ENCODE measurements at places on chromosomes 1 and 21.

DNA sequence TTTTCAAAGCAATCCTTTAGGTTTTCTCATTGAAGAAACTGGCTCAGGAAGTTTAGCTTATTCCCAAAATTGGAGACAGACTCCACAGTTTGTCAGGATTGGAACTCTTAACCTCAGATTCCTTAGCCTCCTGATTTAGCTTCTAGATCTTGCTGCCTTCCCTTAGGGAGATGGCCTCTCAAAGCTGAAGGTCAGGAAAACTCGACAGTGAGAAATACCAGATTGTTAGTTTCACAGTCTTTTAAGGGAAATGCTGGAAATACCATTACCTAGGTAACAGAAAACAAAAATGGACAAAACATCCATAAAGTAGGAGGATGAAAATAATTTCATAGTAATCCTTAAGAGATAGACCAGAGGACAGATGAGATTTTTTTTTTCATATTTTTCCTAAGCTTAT lies 7.8 kb downstream of the RASAL2 start:
- no peak for DNase-seq

- DNase-seq = peak; percentile 67
Observed at GRCh38 chr1:55250399-55251075, 35.4 kb upstream of the USP24 start.

- no peak for DNase-seq
Observed at GRCh38 chr21:44819283-44820243, 1.7 kb upstream of the SUMO3 start.

GRCh38 chr1:148308832-148309458 lies 156.9 kb upstream of the NBPF11 start:
- DNase-seq = no peak

DNA sequence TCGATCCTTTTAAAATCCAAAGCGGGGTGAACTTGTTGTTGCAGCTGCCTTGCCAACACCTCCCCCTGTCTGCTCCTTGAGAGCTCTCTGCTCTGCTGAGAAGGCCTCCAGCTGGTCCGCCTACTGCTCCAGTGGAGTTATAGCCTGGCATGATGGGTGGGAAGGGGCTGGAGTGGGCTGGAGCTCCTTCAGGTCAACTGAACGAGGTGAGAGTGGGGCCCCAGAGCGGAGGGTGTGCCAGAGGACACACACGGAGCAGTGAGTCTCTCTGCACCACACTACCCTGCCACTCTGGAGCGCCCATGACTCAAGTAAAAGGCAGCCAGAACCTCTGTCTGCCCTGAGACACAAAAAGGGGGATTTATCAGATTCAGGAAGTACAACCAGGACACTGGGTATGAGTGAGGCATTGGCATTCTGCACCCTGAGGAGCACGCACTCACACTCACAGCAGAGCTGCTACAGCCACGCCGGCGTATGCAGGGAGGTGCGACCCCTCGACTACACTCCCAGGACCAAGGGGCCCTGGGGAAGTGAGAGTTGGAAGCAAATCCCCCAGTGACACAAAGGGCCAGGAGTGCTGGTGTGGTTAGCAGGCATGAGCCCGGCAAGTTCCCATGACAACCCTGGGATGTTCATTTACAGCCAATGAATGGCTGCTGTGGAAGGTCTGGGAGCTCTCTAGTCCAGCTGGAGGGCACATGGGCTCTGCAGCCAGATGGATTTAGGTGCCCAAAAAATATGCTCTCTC lies 28.0 kb upstream of the EVA1B start:
- DNase-seq = no peak

DNA sequence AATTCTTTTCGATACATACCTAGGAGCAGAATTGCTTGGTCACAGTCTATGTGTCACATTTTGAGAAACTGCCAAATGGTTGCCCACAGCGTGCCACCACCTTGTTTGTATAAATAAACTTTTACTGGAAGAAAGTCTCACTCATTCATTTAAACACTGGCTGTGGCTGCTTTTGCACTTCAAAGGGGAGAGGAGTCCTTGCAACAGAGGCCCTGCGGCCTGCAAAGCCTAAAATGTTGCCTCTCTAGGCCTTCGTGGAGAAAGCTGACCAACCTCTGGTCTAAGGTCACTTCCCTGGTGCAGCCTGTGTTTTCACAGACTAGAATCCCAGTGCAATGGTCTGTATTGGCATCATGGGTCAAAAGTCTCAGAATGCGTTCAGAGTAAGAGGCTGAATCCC lies 8.3 kb downstream of the RIPK4 start:
- DNase-seq = no peak

- no peak for DNase-seq
Observed at GRCh38 chr1:8667869-8668594, 149.4 kb downstream of the RERE start.

- DNase-seq = no peak
Observed at GRCh38 chr1:161089251-161089924, at the start of gene NECTIN4. NECTIN4 (minus strand) TSS chr1:161089558; CDS start chr1:161089296, 262 bp downstream.

- no peak for DNase-seq
Observed at GRCh38 chr1:234875953-234876855, 252.4 kb downstream of the TOMM20 start.

DNA sequence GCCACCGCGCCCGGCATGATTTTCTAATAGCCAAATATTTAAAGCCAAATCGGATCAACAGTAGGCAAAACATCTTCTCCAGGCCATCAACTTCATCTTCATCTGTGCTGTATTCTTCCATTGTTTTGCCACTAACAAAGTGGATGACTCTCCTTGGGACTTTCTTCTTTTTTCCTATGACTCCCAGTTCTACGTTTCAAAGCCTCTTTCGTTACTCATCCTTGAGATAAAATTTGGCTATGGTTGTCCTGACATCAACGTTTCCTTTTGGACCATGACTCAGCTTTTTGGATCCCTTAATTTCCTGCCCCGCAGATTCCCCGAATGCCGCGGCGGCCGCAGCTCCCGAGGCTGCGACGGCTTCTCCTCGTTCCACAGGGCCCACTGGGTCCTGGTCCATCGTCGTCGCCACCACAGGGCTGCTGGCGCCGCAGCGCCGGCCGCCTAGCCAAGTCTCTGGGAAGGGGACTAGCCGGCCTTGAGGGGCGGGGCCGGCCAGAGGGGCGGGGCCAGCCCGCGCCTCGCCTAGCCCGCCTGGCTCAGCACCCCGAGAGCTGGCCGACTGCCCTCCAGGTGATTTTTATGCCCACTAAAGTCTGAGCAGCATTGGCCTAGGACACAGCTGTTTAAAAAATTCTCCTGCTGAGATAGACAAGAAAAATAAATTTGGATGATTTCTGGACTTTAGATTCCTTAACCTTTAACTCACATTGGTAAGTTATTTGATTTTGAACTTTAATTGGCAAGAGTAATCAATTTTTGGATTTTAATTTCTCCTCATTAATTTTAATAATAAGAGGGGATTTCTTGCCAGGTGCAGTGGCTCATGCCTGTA lies 93.9 kb downstream of the ADCY10 start:
- DNase-seq = no peak

DNA sequence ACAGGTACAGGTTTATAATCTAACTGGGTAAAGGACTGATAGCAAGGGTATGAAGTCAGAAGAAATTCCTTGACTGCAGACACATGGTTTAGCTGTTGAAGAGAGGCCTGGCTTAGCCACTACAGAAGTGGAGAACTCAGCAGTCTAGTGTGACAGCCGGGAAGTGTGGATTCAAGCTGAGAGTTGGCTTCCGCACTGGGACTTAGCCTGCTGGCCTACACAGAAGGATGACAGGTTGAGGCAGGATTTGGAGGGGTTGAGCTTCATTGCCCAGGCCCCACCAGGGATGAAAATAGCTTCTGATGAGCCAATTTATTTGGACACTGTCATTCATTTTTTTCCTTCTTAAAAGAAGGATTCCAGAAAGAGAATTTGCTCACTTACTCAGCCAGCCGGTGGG lies 284.4 kb downstream of the PCP4 start:
- no peak for DNase-seq

- DNase-seq = no peak
Observed at GRCh38 chr1:5796028-5796427, 196.2 kb downstream of the NPHP4 start.

DNA sequence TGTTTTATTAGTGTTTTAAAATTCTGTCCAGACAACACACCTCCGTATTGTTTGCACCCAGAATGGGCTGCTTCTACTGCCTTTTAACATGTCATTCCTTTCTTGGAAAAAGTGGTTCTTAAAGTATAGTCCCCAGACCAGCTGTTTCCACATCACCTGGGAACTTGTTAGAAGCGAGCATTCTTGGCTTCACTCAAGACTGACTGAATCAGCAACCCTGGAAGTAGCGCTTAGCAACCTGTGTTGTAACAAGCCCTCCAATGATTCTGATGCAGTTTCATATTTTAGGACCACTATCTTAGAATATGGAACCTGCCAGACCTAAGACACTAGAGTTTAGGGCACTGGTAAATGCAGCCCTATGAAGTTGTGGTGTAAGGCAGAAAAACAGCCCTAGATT lies 6.0 kb upstream of the PPIE start:
- DNase-seq = no peak

DNA sequence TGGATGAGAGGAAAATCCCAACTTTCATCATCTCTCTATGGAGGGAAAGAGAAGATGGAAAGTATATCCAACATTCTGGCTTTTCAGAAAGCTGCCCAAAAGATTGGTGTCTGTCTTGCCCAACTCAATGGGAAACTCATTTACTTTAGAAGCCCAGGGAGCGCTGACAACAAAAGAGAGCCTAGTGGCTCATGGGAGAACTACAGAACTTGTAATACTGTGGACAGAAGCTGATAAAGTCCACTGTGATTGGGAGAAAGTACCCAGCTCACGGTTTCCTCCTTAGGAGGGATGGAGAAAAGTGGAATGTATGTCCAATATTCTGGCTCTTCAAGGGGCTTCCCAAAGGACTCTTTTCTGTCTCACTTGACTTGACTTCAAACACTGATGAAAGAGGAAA lies 66.0 kb downstream of the RGS21 start:
- DNase-seq = no peak

DNA sequence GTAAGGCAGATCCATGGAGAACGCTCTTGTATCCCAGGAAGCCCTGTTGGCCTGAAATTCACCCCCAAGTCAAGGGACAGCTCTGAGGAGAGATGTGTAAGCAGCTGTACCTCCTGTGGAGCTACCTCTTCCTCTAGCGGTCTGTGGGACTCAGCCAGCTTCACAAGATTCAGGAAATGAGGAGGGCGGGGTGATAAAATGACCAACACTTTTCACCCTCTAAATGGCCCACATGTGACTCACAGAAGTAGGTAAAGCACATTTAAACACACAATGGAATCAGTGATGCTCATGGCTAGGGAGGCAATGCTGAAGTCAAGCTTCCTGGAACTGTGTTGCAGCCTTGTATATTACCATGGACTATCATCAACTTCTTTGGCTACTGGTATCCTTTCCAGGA lies at the start of gene SH2D1B:
Gene SH2D1B, minus strand, starts transcription at position 135 of the 400 bp plus-strand sequence. Its CDS starts 120 bp downstream, at position 15.
- DNase-seq = no peak

DNA sequence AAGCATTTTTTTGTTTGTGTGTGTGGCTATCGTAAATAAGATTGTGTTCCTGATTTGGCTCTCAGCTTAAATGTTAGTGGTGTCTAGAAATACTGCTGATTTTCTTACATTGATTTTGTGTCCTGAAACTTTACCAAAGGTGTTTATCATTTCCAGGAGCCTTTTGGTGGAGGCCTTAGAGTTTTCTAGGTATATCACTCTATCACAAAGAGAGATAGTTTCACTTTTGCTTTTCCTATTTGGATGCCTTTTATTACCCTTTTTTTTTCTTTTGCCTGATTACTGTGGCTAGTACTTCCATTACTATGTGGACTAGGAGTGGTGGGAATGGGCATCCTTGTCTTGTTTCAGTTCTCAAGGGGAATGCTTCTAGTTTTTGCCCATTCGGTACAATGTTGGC lies 109.6 kb downstream of the S1PR1 start:
- DNase-seq = no peak

GRCh38 chr1:53467391-53467790 lies 8.2 kb downstream of the DMRTB1 start:
- no peak for DNase-seq

GRCh38 chr1:45032837-45033236 lies 20.8 kb downstream of the UROD start:
- peak; percentile 82 for DNase-seq

DNA sequence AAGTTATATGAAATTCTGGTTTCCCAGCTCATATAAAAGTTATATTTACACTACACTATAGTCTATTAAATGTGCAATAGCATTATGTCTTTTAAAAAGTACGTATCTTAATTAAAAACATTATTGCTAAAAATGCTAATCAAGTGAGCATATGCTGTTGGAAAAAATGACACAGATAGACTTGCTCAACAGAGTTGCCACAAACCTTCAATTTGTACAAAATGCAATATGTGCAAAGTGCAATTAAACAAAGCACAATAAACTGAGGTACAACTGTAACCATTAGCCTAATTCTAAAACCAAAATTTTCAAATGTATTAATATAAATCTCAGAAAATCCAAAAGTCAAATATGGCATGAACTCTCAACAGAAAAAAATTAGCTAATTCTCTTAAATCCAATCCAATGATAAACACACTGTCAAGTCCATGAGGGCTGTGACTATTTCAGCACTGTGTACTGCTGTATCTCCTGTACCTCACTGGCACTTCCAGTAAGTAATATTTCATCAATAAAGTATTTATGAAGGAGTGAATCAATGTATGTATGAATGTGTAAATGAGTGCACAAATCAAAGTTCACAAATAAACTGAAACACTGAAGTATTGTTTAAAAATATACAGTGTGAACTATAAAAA lies 116.3 kb downstream of the AKT3 start:
- DNase-seq = no peak

GRCh38 chr1:94738371-94738770 lies 81.8 kb upstream of the SLC44A3 start:
- DNase-seq = no peak

- DNase-seq = no peak
Observed at GRCh38 chr1:215076322-215076721, 6.2 kb upstream of the KCNK2 start.

DNA sequence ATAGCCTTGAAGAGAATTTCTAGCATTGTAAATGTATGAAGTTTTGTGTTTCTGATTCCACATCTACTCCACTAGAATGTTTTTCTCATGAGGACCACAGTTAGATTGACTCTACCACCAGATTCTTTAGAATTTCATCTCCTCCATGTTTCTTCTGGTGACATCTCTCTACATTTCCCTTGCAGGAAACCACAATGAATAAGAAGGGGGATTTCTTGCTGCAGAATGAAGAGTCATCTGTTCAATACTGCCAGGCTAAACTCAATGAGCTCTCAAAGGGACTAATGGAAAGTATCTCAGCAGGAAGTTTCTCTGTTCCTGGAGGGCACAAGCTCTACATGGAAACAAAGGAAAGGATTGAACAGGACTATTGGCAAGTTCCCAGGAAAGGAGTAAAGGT lies 18.6 kb downstream of the GBP6 start:
- DNase-seq = no peak

GRCh38 chr1:171744986-171745385 lies 3.1 kb upstream of the VAMP4 start:
- no peak for DNase-seq

GRCh38 chr1:31111290-31111951 lies 45.9 kb upstream of the PUM1 start:
- no peak for DNase-seq

DNA sequence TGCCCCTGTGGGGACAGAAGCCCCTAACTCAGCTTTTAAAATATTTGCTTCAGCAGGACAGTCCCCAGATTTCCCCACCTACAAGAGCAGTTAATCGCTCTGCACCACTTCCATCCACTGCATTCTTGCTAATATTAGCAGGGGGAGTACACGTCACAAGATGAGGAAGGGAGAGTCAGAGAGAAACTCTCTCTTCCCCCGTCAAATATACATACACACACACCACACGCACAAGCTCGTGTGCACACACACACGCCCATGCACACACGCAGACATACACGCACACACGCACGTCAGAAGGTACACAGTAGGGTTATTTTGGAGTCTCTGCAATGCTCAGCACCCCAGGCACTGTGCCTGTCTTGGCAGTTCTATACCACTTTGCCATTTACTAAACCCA lies 2.1 kb downstream of the CLCA1 start:
- DNase-seq = no peak

- DNase-seq = no peak
Observed at GRCh38 chr1:235075777-235076308, 52.8 kb downstream of the TOMM20 start.

Measured in NCI-H2171 treated with DMSO at 0.1 percent for 48 hours (cell line).